ENCODE measurements at places on chromosomes 5 and 9.

DNA sequence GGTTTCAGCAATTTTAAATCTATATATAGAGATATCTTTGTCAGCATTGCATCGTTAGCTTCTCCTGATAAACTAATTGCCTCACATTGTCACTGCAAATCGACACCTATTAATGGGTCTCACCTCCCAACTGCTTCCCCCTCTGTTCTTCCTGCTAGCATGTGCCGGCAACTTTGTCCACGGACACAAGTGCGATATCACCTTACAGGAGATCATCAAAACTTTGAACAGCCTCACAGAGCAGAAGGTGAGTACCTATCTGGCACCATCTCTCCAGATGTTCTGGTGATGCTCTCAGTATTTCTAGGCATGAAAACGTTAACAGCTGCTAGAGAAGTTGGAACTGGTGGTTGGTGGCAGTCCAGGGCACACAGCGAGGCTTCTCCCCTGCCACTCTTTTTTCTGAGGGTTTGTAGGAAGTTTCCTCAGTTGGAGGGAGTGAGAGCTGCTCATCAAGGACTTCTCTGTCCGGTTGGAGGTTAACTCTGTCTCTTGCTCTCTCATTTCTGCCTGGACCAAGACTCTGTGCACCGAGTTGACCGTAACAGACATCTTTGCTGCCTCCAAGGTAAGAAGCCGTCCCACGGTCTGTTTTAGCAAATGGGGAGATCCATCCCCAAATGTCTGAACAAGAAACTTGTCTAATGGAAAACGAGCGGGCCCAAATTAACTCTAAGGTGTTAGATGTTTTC, at the start of gene IL4:
IL4 (plus strand) TSS at position 51 of the 692 bp plus-strand sequence; CDS start at position 113, 62 bp downstream.
- no peak for DNase-seq

DNA sequence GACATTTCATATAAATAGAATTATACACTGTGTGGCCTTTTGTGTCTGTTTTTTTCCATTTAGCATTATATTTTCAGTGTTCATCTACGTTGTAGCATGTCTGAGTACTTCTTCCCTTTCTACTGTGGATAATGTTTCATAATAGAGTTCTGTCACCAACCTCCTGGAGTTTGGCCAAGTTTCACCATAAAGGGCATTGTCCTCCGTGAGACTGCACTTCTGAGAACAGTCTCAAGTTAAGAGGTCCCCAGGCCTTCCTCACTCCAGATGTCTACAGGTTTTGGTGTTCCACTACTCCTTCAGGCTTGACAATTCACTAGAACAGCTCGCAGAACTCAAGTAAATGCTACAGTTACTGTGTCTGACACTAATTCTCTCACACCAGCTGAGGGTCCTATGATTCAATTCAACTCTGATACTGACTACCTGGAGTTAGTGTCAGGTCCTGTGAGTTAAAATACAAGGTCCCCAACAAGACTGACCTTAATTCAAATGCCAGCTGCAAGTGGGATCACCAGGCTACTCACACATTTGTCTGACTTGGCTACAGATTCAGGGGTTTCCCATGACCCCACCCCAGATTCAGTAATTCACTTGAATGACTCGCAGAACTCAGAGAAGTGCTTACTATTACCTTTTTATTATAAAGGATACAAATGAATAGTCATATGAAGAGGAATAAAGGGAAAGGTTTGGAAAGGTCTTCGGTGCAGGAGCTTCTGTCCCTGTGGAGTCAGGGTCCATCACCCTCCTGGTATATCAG, 31.1 kb downstream of the SLC35A4 start:
- no peak for DNase-seq

DNA sequence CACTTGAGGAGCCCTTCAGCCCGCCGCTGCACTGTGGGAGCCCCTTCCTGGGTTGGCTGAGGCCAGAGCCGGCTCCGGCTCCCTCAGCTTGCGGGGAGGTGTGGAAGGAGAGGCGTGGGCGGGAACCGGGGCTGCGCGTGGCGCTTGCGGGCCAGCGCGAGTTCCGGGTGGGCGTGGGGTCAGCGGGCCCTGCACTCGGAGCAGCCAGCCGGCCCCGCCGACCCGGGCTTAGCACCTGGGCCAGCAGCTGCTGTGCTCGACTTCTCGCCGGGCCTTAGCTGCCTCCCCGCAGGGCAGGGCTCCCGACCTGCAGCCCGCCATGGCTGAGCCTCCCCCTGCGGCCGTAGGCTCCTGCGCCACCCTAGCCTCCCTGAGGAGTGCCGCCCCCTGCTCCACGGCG, 6.2 kb upstream of the SHB start:
- no peak for DNase-seq

- no peak for DNase-seq
These were observed 41.9 kb upstream of the IPPK start for GRCh38 chr9:92711844-92712243.

- DNase-seq = no peak
These were observed 153.7 kb upstream of the DAPK1 start for GRCh38 chr9:87343816-87344430.

DNA sequence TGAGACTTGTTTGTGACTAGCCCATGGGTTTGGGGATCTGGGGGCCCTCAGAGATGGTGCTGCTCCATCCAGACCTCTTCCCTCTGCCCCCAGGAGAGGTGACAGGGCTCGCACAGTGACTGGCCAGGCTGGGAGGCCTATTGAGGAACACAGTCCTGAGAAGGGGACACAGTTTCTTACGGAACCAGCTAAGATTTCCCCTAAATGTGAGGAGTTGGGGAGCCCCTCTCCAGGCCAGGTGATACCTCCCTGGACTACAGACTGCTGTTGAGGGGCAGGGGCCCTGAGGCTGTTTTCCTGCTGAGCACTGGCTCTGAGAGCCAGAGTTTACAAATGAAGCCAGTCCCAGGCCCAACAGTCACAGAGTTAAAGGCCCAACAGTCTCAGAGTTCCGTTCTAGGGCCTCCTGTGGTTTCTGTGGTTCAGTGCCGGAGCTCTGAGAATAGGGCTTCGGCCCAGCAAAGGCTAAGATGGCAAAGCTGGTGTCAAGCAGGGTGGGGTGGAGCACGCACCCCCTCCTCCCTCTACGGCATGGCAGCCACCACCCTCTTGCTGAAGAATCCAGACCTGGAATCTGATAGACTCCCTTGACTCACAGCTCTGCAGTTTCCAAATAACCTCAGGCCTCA, 1.1 kb upstream of the SEMA4D start:
- no peak for DNase-seq

- no peak for DNase-seq
These were observed 47.3 kb downstream of the ANKRD55 start for GRCh38 chr5:56185768-56186311.

GRCh38 chr5:142915813-142916424, 145.7 kb downstream of the ARHGAP26 start:
- no peak for DNase-seq

DNA sequence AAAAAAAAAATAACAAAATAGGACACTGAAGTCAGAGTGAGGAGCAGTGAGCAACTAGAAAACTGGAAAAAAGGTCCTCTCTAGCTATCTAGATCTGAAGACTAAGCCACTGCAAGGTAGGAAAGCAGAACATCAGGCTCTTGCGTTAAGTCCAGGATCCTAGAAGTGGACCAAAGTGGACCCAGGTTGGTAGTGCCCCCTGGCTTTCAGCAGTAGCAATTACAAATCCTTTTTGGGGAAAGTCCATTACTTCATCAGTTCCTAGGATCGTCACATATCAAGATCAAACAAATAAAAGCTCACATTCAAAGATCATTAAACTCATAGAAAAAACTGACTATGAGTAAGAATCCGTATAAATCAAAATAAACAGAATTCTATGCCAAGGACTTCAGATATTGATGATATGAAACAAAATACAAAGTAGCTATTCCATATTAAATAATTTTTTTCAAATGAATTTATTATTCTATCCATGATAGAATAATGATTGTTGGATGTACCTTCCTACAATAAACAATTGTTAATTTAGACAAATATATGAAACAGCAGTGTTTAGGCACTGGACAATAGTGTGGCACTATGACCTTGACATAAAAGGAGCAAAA, 6.5 kb upstream of the RICTOR start:
- no peak for DNase-seq

GRCh38 chr5:153153086-153153485, 337.4 kb upstream of the GRIA1 start:
- no peak for DNase-seq

All from stimulated activated CD4-positive, alpha-beta T cell treated with anti-CD3 and anti-CD28 coated beads, Interleukin-1b, Interleukin-23, amount 100 ng/mL, for 24 hours (primary cell).